ENCODE measurements at places on chromosomes 1 and 21. TPM values are rescaled to one million over a fixed set of nuclear protein-coding genes. Genes with fewer than 3 reads are reported as not detected.
A peak's percentile ranks its signal among the peaks of the same experiment; 100 is the strongest.

The AMY1C gene
- not detected for polyA plus RNA-seq

GRCh38 chr1:116483481-116484309 is 87.1 kb downstream of the CD58 start:
- no peak for DNase-seq

DNA sequence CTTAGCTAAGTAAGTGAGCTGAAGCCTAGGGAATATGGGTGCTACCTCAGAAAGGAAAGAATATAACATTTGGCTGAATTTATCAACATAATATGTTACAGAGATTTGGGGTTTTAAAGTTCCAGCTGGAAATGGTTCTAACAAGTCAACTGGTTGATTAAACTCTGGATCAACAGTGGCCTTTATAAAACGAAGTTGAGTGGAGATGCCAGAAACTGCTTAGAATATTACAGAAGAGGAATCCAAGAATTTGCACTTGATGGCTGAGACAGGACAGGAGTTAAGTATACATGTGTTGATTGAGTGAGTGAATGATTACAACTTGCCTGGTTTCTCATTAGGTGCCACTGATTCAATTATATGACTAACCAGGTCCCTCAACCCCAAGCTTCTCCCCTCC is 7.4 kb upstream of the ZBTB17 start:
- DNase-seq, result no peak

DNA sequence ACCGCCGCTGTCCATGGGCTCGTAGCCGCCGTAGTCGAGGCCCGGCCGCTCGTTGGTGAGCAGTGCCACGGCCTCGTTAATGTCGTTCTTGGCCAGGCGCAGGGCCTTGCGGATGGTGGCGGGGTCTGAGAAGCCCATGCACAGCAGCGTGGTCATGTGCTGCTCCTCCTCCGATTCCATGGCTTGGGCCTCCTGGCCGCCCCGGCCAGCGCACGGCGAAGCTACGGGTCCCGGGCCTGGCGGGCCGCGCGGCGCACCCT is 300 bp downstream of the USP24 start:
- DNase-seq, result no peak

DNA sequence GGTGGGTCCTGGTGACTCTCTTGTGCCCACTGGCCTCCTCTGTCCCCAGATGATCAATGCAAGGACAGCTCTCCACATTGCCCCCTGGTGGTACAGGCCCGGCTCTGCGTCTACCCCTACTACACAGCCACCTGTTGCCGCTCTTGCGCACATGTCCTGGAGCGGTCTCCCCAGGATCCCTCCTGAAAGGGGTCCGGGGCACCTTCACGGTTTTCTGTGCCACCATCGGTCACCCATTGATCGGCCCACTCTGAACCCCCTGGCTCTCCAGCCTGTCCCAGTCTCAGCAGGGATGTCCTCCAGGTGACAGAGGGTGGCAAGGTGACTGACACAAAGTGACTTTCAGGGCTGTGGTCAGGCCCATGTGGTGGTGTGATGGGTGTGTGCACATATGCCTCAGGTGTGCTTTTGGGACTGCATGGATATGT is 10.8 kb downstream of the ADAMTSL4 start:
- DNase-seq, result no peak

GRCh38 chr1:11384170-11384554 is 94.8 kb upstream of the DISP3 start:
- no peak for DNase-seq

DNA sequence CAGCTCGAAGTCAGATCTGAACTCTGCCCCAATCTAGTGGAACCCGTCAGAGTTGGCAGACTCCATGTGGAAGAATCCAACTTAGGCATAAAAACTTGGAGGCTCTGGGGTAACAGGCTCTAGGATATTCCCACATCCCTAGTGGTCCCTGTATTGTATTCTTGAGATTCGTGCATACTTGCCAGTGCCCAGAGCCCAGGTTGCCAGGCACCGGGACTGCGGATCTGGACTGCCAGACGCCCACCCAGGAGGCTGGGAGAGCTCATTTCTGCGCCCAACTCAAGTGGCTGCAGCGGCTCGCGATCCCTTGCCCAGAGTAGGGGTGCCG is 1.1 kb downstream of the GRIK1 start:
- DNase-seq, result no peak

- DNase-seq, result no peak
These were observed 12.8 kb downstream of the C1orf167 start for GRCh38 chr1:11774753-11775152.

DNA sequence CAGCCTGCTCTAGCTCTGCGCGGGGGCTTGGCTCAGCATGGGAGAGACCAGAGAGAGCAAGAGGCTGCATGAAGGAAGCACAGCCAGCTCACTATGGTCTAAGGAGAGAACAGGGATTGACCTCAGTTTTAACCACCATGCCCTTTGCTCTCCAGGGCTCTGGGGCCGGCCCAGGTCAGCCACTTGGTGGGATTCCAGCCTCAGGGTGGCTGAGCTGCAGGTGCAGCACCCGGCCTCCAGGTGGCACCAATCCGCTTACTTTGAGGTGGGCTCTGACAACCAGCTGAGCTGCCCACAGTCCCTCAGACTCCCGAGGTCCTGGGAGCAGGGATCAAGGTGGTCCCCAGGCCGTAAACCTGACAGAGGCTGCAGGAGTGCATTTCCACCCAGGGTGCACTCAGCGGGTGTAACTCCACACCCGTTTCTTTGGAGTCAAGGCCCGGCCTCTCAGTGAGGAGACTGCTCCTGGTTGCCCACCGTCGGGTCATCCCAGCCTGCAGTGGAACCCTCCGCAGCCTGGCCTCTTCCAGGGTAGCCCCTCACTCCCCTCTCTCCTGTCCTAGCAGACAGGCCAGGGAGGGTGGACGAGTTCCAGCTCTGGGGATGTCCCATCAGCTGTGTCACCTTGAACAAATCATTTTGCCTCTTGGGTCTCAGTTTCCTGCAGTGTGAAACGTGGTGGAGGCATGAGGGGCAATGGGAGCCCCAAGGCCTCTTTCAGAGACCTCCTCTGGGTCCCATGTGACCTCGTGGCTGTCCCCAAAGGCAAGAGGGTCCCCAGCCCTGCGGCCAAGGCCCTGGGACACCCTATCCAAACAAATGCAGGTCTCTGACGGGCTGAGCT is 607 bp upstream of the LGR6 start:
- DNase-seq, result no peak

- DNase-seq, result no peak
These were observed 35.5 kb downstream of the ILDR2 start for GRCh38 chr1:166939741-166940375.

DNA sequence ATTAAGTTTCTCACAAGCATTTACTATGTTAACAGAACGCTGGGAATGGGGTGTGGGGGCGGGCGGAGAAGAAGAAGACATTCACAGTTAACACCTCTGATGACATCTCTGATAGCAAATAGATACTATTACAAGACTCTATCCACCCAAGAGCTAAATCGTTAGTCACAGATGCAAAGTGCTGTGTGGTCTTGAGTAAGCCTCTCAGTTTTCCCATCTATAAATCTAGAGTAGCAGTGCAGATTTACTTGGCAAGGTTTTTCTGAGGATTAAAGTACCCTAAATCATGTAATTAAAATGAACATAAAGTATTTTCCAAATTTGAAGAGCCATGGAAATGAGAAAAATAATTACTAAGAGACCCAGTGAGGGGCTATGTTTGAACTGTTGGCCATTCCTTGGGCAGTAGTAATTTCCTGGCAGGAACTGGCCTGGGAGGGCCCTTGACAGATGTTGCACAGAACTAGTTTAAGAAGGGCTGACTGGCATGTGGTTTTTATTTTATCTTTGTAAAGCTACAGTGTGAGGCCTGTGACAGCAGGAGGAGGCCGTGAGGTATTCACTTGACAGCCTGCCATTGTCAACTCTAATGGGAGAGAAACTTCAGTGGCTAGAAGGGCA is 58.7 kb upstream of the APOBEC4 start:
- no peak for DNase-seq

DNA sequence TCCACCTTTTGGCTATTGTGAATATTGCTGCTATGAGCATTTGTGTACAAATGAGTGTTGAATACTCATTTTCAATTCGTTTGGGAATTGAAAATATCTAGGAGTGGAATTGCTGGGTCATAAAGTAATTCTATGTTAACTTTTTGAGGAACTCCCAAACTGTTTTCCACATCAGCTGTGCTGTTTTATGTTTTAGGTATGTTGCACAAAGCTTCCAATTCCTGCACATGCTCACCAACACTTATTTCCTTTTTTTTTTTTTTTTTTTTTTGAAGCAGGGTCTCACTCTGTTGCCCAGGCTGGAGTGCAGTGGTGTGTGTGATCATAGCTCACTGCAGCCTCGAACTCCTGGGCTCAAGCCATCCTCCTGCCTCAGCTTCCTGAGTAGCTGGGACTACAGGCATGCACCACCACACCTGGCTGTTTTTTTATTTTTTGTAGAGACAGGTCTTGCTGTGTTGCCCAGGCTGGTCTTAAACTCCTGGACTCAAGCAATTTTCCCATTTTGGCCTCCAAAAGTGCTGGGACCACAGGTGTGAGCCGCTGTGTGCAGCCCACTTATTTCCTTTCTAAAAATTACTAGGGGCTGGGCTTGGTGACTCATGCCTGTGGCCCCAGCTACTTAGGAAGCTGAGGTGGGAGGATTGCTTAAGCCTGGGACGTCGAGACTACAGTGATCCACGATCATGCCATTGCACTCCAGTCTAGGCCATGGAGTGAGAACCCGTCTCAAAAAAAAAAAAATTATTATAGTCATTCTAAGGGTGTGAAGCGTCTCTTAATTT is 33.4 kb downstream of the TMCC2 start:
- DNase-seq, result no peak

GRCh38 chr1:179164494-179164893 is 65.0 kb downstream of the ABL2 start:
- DNase-seq, result peak; percentile 69

The GPR25 gene
- polyA plus RNA-seq, result not detected

- no peak for DNase-seq
These were observed at the start of gene IGSF3 for GRCh38 chr1:116667575-116668105. IGSF3 (minus strand) TSS chr1:116667733; CDS start chr1:116666326, 1,407 bp downstream.

- no peak for DNase-seq
These were observed 7.7 kb upstream of the CD5L start for GRCh38 chr1:157849229-157849875.

DNA sequence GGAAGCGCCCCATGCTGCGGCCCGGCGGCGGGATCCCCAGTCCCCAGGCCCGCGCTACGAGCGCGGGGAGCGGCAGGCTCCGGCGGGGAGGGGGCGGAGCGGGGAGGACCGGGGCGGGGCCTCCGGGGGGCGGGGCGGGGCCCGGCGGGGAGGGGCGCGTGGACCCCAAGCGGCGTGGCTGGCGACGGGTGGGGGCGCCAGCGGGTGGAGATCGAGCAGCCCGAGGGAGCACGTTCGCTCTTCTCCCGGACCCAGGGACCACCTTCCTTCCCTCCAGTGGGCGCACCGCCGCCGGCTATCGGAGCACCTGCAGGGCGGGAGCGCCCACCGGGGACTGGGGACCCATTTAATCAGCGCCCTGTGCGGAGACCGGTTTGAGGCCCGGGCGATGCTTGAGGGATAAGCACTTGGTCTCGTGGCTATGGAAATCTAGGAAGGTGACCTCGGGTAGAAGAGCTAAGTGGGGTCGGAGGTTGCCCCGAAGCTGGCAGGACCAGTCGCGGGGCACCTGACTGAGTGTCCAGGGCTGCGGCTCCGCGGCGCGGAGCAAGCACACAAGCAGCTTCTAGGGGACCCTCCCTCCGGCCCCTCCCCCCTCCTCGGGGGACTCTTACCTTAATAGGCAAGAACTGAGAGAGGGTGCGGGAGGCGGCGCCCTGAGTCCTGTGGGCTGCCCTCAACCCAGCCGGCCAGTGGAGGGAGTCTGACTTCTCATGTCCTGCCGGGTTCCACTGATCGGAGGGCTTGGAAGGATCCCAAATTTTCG is at the start of gene TSPAN2:
Gene TSPAN2 (minus strand): TSS at position 84 of the 766 bp plus-strand sequence. CDS start 71 bp downstream, at position 13.
- DNase-seq, result peak; percentile 20

DNA sequence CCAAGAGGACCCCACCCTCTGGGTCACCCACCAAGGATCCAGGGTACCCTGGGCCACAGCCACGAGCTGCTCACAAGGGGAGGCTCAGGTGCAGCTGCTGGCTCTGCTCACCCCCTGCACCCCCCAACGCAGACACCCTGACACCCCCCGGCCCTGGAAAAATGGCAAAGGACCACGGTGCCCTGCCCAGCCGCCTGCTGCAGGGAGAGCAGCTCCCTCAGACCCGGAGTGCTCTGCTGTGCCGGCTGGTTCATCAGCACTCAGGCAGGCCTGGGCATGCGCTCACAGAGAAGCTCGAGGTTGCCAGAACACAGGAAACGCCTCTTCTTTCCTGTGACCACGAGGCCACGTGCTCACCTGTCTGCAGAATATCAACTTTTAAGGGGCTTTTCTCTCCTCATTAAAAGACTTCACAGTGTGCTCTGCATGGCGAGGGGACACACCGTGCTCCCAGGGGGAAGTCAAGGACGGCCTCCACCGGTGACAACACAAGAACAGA is 4.3 kb upstream of the C1QTNF12 start:
- DNase-seq, result no peak

The MMP23B gene
- 4.9 TPM for polyA plus RNA-seq

DNA sequence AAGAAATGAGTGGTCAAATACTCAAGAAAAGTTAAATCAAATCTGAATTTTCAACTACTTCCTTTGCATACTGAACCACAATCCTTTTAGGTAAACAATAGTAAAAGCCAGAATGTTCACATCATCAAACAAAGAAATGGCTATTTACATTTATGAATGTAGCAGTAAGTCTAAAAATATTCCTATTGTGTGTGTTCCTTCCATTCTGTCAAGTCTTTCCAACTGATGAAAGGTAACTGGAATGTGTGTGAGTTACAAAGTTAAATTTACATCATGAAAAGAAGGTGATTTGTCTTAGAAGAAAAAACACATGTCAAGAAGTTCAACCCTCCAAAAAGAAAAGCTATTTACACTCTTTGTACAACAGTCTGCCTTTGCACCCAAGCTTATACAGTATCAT is 203.1 kb downstream of the SIPA1L2 start:
- DNase-seq, result peak; percentile 49

The SUSD4 gene
- 0.29 TPM for polyA plus RNA-seq

DNA sequence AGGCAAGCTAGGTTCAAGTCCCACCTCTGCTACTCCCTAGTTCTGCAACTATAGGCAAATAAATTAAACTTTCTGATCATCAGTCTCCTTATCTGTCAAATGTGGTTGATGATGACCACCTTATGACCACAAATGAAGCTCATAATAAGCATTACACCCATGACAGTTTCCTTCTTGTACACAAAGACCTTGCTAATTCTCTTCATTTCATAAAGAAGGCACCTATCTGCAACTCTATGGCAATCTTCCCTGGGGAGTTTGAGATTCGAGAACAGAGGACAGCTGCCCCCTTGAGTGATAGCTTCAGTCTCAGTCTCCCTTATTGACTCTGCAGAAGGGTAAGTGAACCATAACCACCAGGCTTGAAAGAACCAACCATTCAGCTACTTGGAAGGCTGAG is 503.1 kb upstream of the DAB1 start:
- no peak for DNase-seq

DNA sequence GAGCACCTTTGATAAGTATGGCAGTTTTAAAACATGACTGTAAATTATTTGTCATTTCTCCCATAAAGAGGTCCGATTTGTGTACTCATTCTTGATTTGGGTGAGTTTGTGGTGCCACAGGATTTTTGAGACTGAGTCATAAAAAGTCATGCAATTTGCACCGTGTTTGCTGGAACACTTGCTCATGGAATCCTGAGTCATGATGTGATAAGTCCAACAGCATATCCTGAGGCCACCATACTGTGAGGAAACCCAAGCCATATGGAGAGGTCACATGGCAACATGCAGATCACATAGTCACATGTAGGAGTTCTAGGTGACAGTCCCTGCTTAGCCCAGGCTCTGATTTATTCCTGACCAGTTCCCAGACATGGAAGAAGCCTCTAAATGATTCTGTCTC is 40.8 kb upstream of the PRRX1 start:
- DNase-seq, result peak; percentile 50

The TMEM50B gene
- polyA plus RNA-seq, result 33.8 TPM

The C1QB gene
- not detected for polyA plus RNA-seq

GRCh38 chr1:242412921-242413320 is 111.6 kb downstream of the PLD5 start:
- DNase-seq, result no peak
